ENCODE measurements at places on chromosomes 1 and 21. TPM values are rescaled to one million over a fixed set of nuclear protein-coding genes. Genes with fewer than 3 reads are reported as not detected.

Gene DOP1B
- 11.7 TPM for total RNA-seq

Gene RPS27
- 2,013 TPM for total RNA-seq

Gene KIF2C
- total RNA-seq = 26.8 TPM

Gene TSPAN2
- total RNA-seq = under 0.01 TPM

Gene GBP7
- total RNA-seq = not detected

Gene SYTL1
- total RNA-seq = under 0.01 TPM

Gene OR2T35
- not detected for total RNA-seq

Gene FAM177B
- total RNA-seq = not detected

Gene ARHGEF16
- 0.97 TPM for total RNA-seq

Gene LRRIQ3
- 0.32 TPM for total RNA-seq

Gene SERINC2
- total RNA-seq = 21.2 TPM

Gene FCGR3A
- total RNA-seq = not detected

Gene KRTAP12-2
- not detected for total RNA-seq

Gene CLEC20A
- not detected for total RNA-seq

Gene PKLR
- not detected for total RNA-seq

Gene S100A9
- not detected for total RNA-seq

Gene RSPO1
- total RNA-seq = not detected

Gene SCAF4
- 9.0 TPM for total RNA-seq
